NCI-H748 treated with DMSO at 0.1 percent for 48 hours (cell line): ENCODE measurements at places on chromosomes 5 and 9.

DNA sequence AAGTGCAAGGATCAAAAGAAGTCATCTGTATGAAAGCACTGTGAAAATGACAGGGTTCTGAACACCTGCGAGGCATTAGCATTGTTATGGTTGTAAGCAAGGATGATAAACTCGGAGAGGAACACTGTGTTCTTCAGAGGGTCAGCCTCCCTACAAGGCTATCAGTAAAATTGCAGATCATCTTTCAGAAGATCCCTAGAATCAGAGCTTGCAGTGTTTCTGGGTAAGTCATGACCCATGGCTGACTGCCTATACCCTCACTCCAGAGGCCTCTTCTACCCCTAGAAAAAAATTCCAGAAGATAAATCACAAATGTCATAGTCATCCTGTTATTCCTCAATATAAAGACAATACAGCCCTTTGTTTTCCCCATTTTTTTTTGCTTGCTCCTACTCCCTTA lies 292.6 kb downstream of the DMAC1 start:
- no peak for DNase-seq

- no peak for DNase-seq
Measured at GRCh38 chr9:5493679-5494511, 16.4 kb upstream of the PDCD1LG2 start.

GRCh38 chr9:114383521-114384231 lies 4.1 kb downstream of the AKNA start:
- no peak for DNase-seq

DNA sequence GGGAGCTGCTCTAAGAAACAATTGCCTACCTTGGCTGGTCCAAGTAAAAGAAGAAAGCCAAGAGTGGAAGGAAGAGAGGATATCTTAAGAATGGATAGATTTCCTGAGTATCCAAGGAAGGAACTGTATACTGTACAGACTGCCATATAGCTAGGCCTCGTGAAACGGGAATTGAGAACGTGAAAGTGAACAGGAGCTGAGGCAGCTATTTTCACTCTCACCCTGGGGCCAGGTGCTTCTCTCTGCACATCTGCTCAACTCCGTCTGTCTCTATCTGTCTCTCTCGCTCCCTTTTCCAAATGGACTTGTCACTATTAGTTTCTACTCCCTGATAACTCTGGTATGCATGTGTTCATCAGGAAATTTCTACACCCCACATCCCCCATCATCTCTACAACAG lies 35.9 kb upstream of the TESK1 start:
- DNase-seq = no peak

- DNase-seq = no peak
Measured at GRCh38 chr5:144585681-144586080, 415.0 kb downstream of the KCTD16 start.

- no peak for DNase-seq
Measured at GRCh38 chr9:7146582-7146981, 388.8 kb downstream of the KDM4C start.
